ENCODE measurements at places on chromosomes 2 and 18.

DNA sequence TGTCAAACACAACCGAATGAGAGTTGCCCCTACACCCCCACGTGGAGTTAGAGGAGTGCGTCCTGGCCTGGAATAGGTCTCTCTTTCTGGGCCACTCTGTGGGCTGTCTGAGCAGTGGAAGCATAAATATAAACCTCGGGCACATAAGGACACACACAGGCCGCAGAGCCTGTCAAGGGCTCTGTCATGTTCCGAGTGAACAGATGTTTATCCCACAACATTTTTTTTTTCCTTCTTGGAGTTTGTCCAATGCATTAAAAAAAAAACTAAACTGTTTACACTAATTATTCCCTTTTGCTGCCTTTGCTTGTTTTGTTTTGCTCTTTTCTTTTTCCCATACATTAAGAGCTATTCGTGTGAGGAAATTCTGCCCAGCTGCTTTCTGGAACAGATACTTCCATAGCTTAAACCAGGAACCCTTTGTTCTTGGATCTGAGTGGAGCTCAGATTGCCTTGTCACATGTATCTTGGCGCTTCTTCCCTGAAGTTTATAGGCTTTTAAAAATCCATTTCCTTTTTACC, 228.3 kb upstream of the FOSL2 start:
- peak; percentile 48 for DNase-seq

DNA sequence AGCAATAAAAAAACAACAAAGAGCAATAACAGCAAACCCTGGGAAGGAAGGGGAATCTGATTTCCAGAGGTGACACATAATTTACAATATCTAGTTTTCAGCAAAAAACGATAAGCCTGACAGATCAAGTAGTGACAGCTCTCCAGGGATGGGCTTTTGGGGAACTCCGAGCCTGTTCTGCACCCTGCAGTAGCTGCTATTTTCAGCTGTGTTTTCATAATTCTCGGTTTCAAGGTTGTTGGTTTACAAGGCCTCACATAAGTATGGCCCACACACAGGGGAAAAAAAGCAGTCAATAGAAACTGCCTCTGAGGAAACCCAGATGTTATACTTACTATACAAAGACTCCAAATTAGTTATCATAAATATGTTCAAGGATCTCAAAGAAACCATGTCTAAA, 67.7 kb upstream of the CTLA4 start:
- no peak for DNase-seq

DNA sequence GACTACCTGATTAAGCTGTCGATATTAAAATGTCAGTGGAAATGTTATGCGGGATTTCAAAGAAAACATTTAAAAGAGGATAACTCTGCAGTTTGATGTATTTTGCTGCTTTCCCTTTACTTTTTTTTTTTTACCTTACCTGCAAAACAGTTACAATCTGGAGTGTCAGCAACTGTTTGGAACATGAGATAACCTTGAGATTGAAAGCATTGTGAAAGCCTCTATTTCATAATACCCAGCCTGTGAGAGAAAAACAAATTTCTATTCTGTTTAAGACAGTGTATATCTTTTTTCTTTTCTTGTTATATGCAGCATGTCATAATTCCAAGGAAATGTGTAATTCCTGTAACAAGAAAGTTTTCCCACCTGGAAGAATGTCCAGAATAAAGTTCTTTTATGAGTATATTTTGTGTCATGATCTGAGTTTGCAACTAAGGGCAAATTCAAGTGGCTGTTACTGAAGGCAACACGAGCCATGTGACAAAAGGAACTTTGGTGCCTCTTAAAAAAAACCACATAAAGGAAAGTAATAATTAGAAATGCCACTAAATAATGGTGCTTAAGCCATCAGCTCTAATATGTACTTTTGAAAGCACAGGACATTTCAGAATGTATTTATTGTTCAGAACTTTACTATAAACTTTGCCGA, 297.0 kb upstream of the DSEL start:
- DNase-seq, result no peak

GRCh38 chr18:3688690-3689089, 238.7 kb downstream of the TGIF1 start:
- DNase-seq, result peak; percentile 100

GRCh38 chr2:170523506-170523905, 191.6 kb upstream of the SP5 start:
- DNase-seq, result no peak

GRCh38 chr2:40128796-40129195, 323.1 kb downstream of the SLC8A1 start:
- no peak for DNase-seq

DNA sequence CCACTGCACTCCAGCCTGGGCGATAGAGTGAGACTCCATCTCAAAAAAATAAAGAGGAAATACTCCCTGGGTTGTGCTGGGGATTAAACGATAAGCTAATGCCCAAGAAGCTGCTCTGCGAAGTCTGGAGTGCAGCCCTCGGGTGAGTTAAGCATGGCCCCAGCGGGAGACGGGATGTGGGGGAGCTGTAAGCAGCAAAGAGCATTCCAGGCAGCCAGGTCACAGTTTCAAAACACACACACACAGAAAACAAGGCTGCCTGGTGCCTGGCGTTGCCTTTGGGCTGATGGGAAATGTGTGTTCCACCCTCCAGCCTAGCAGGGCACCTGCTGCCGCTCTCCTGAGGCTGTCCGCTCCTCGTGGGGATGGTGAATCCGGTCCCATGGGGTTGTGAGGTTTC, 24.1 kb downstream of the ODC1 start:
- peak; percentile 91 for DNase-seq

All from fibroblast of upper back skin (primary cell).